ENCODE measurements at places on chromosomes 7 and 10. TPM values are rescaled to one million over a fixed set of nuclear protein-coding genes. Genes with fewer than 3 reads are reported as not detected.

DNA sequence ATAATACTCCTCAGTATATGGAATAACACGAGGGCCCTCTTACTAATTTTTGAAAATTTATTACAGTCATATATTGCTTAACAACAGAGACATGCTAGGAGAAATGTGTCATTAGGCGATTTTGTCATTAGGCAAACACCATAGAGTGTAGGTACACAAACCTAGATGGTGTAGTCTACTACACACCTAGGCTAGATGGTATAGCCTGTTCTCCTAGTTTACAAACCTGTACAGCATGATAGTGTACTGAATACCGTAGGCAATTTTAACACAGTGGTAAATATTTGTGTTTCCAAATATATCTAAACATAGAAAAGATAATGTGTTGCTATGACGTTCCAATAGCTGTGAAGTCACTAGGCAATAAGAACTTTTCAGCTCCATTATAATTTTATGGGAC lies 12.8 kb downstream of the OR2F1 start:
- no peaks in the 10 kb centered on the region for H3K36me3 ChIP-seq
- DNase-seq = no peak
- peaks cover 3% of the 10 kb centered on the region for H3K4me1 ChIP-seq
- no peaks in the 10 kb centered on the region for H3K27me3 ChIP-seq
- H3K27ac ChIP-seq = no peak overlapping the region

- H3K4me3 ChIP-seq = peak overlapping the region; percentile 98
- 0 out of 2 replicates have a peak, but pooled peaks cover 2% of the 10 kb centered on the region for H3K36me3 ChIP-seq
- no peaks in the 10 kb centered on the region for H3K27me3 ChIP-seq
Observed at GRCh38 chr10:5890452-5890915, 441 bp downstream of the FBH1 start.

- no peak overlapping the region for H3K27ac ChIP-seq
- no peaks in the 10 kb centered on the region for H3K27me3 ChIP-seq
- H3K36me3 ChIP-seq = no peaks in the 10 kb centered on the region
- no peaks in the 10 kb centered on the region for H3K4me1 ChIP-seq
Observed at GRCh38 chr10:105872665-105873064, 1231.6 kb downstream of the SORCS3 start.

Gene SCIN
- 2.3 TPM for total RNA-seq

Gene IL2RA
- not detected for total RNA-seq

DNA sequence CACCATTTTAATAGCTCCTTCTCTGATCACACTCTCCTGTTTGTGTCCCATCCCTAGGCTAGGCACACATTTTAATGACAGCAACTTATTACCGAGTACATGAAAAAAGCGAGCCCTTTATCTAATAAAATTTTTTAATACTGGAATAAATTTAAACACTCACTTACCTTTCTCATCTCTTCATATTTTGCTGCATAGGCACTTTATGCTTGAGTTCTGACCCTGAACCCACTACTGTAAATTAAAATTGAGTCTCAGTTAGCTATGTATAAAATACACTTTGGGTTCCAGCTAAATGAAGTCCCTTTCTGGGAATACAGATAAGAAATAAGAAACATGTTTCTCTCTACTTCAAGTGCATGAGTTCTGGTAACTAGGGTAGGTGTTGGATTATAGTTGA lies 104.6 kb downstream of the HECW1 start:
- H3K36me3 ChIP-seq = peaks cover 5% of the 10 kb centered on the region
- no peaks in the 10 kb centered on the region for H3K27me3 ChIP-seq
- no peak overlapping the region for H3K27ac ChIP-seq
- no peaks in the 10 kb centered on the region for H3K4me1 ChIP-seq
- no peak for DNase-seq

DNA sequence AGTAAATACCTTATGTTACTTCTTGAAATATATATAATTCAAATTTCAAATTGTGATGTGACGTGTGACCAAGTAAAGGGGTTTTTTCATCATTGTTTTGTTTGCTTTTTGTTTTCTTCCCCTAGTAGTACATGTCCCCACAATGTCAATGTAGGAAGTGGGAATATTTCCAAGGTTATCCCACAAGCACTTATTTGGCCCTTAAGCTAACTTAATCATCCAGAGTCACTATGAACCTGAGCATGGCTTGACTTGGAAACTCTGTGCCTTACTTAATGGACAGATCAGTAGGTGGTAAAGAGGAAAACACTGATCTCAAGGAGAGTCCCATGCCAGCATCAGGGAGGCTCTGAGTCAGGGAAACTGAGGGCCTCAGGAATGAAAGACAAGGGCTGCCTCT lies 569.3 kb upstream of the IGFBP3 start:
- H3K27me3 ChIP-seq = no peaks in the 10 kb centered on the region
- DNase-seq = no peak
- no peak overlapping the region for H3K4me3 ChIP-seq
- H3K27ac ChIP-seq = no peak overlapping the region
- H3K36me3 ChIP-seq = no peaks in the 10 kb centered on the region

GRCh38 chr10:69069090-69070042 lies 18.5 kb upstream of the SRGN start:
- no peaks in the 10 kb centered on the region for H3K27me3 ChIP-seq
- no peak for DNase-seq
- H3K4me1 ChIP-seq = peaks cover 8% of the 10 kb centered on the region
- no peak overlapping the region for H3K4me3 ChIP-seq
- H3K27ac ChIP-seq = no peak overlapping the region
- H3K36me3 ChIP-seq = no peaks in the 10 kb centered on the region

Gene PRKCQ
- 21.4 TPM for total RNA-seq

Gene PNLIP
- not detected for total RNA-seq

Data from H1 (cell line).